Karpas-422 (cell line): ENCODE measurements at places on chromosomes 7 and 10.
A peak's percentile ranks its signal among the peaks of the same experiment; 100 is the strongest.

GRCh38 chr10:127892743-127893142 is at the start of gene CLRN3:
Gene CLRN3, minus strand, starts transcription at chr10:127892941. Its CDS starts 157 bp downstream, at chr10:127892784.
- no peak for DNase-seq

GRCh38 chr7:149334930-149335329 is 72.9 kb downstream of the ZNF783 start:
- no peak for DNase-seq

- peak; percentile 68 for DNase-seq
Measured at GRCh38 chr7:66894463-66895080, 26.5 kb upstream of the TMEM248 start.

GRCh38 chr10:3264161-3264761 is 91.7 kb upstream of the PITRM1 start:
- no peak for DNase-seq

- DNase-seq: no peak
Measured at GRCh38 chr7:133562621-133563020, 309.7 kb downstream of the EXOC4 start.

GRCh38 chr7:141001122-141001521 is 13.6 kb downstream of the MRPS33 start:
- no peak for DNase-seq

DNA sequence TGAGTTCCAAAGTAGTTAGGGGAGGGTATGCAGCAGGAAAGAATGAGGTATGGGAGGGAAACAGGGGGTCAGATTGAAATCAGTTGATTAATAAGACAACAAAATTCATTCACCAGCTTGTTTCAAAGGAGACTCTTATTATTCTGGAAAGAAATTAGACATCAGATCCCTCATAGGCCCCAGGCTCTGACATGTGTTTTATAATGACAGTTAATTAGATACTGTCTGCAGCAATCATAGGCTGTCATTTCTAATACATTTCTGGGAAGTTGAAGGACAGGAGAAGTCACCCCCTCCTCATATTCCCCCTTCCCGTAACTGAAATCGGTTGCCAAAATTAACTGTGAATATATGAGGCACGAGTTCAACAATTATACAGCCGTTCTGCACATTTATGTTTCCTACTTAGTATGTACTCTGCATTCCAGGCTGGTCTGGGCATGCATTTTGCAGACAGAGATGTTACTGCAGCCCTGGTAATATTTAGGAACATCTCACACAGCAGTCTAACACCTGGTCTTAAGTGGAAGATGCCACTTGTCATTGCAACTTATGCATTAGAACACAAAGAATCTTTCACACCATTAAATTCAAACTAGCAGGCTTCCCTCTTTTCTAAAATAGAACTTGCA is 355.2 kb upstream of the LRGUK start:
- DNase-seq: no peak

DNA sequence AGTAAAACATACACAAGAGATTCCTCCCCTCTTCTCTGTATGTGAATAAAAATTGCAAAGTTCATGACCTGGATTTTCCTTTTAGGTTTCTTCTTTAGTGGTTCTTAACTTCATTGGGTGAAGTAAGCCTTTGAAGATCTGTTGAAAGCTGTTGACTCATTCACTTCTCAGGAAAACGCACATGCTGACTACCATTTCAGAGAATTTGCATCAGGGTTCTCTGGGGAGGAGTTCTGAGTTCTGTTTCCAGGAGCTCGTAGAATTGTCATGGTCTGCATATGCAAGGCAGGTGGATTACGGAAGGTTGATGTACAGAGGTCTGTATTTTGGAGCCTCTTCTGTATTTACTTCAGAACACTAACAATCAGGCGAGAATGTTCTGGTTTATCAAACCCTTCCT is 962 bp upstream of the SLC26A4 start:
- DNase-seq: peak; percentile 82

DNA sequence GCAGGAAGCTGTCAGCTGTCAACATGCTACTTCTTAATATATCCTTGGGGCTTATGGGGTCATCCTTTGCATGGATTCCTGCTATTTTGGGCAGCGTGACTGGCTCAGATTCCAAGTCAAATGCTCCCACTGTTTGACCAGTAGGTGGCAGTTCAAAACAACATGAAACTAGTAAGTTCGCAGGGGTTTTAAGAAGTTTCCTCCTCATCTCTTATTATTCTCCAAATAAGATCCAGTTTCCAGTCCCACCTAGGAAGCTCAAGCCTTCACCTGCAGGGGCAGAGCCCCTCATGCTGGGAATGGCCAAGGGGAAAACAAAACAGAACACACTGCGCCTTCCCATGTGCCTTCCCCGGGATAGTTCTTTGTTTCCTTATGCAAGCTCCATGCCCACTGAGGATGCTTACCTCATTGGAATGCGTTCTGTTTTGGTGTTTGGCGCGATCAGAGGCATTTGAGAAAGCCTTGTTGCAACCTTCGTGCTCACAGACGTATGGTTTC is 259.8 kb downstream of the GLI3 start:
- peak; percentile 59 for DNase-seq
